Activated CD8-positive, alpha-beta T cell treated with anti-CD3 and anti-CD28 coated beads for 36 hours (primary cell): ENCODE measurements at places on chromosomes 7 and 10. TPM values are rescaled to one million over a fixed set of nuclear protein-coding genes. Genes with fewer than 3 reads are reported as not detected.
A peak's percentile ranks its signal among the peaks of the same experiment; 100 is the strongest.

- H3K36me3 ChIP-seq: no peaks in the 10 kb centered on the region
- H3K4me1 ChIP-seq: no peaks in the 10 kb centered on the region
- H3K4me3 ChIP-seq: no peak overlapping the region
- no peak overlapping the region for H3K27ac ChIP-seq
- DNase-seq: no peak
- peaks cover 11% of the 10 kb centered on the region for H3K27me3 ChIP-seq
These were observed 6.7 kb upstream of the OAT start for GRCh38 chr10:124425227-124425962.

DNA sequence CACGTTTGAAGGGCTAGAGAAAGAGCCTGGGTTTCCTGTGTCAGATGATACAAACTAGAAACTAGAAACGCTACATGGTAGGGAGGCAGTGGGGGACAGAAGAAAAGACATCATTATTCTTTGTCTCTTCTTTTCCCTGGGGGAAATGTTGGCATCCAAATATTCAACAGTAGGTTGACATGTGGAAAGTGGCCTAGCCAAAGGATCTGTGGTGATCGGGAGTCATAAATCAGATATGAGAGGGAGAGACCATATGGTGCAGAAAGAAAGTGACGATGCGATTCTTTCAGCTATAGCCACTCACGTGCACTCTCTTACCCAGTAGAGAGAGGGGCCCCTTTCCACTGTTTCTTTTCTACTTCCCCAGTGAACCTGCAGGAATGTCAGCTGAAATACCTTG, 964.7 kb downstream of the LRMDA start:
- DNase-seq: no peak
- H3K36me3 ChIP-seq: no peaks in the 10 kb centered on the region
- H3K27me3 ChIP-seq: no peaks in the 10 kb centered on the region
- H3K27ac ChIP-seq: no peak overlapping the region
- no peaks in the 10 kb centered on the region for H3K4me1 ChIP-seq

- no peak overlapping the region for H3K27ac ChIP-seq
- no peak overlapping the region for H3K4me3 ChIP-seq
- no peak for DNase-seq
- no peaks in the 10 kb centered on the region for H3K36me3 ChIP-seq
- H3K4me1 ChIP-seq: no peaks in the 10 kb centered on the region
- no peaks in the 10 kb centered on the region for H3K27me3 ChIP-seq
These were observed 39.9 kb downstream of the CABCOCO1 start for GRCh38 chr10:61702584-61702983.

GRCh38 chr7:51180092-51180491, 136.5 kb downstream of the COBL start:
- DNase-seq: no peak
- no peak overlapping the region for H3K27ac ChIP-seq
- no peaks in the 10 kb centered on the region for H3K4me1 ChIP-seq
- H3K4me3 ChIP-seq: no peak overlapping the region

DNA sequence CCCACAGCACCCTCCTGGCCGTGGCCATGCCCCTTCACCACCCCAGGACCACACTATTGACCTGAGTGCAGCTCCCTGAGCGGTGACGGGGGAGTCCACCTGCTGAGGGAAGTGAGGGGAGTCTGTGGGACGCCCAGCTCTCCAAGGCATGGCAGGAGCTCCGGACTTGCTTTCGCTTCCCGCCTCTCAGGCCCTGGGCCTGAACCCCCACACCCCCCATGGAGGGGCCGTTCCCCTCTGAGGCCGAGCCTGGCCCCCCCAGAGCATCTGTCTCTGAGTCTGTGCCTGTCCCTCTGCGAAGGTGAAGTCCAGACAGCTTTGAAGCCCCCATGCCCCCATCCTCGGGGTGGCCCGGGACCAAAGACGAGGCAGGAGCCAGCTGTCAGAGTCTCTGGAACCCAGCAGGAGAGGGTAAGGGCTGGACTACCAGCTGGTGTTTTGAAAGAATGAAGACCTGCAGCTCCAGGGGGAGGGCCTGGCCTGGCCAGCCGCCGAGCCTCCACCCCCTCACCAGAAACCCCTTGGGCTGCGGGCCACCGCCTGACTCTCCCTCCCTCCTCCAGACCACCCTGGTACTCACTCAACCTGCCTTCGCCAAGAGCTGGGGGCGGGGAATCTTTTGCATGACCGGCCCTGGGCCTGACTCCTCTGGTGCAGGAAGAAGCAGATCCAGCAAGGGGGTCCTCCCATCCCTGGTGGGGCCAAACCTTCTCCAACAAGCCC, 114.0 kb downstream of the PDGFA start:
- no peaks in the 10 kb centered on the region for H3K4me1 ChIP-seq
- no peak for DNase-seq
- no peak overlapping the region for H3K4me3 ChIP-seq
- H3K36me3 ChIP-seq: no peaks in the 10 kb centered on the region
- no peaks in the 10 kb centered on the region for H3K27me3 ChIP-seq
- H3K27ac ChIP-seq: no peak overlapping the region

DNA sequence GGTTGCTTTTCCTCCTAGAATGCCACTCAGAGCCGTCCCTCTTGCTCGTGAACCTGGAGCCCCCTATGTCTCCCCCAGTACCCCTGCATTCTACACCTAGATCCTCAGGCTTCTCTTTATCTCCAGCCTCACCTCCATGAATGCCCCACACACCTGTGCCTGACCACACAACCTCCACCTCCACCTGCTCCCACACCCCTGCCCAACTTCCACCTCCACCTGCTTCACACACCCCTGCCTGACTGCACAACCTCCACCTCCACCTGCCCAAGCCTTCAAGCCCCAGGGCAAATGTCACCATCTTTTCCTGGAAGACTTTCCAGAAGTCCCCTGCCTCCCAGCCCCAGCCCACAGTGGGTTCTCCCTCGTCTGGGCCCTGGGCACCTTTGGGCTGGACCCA, 6.9 kb upstream of the LFNG start:
- H3K27ac ChIP-seq: peak overlapping the region; percentile 93
- no peak for DNase-seq
- H3K36me3 ChIP-seq: no peaks in the 10 kb centered on the region
- no peak overlapping the region for H3K4me3 ChIP-seq

Gene DOCK4
- 0.32 TPM for total RNA-seq

DNA sequence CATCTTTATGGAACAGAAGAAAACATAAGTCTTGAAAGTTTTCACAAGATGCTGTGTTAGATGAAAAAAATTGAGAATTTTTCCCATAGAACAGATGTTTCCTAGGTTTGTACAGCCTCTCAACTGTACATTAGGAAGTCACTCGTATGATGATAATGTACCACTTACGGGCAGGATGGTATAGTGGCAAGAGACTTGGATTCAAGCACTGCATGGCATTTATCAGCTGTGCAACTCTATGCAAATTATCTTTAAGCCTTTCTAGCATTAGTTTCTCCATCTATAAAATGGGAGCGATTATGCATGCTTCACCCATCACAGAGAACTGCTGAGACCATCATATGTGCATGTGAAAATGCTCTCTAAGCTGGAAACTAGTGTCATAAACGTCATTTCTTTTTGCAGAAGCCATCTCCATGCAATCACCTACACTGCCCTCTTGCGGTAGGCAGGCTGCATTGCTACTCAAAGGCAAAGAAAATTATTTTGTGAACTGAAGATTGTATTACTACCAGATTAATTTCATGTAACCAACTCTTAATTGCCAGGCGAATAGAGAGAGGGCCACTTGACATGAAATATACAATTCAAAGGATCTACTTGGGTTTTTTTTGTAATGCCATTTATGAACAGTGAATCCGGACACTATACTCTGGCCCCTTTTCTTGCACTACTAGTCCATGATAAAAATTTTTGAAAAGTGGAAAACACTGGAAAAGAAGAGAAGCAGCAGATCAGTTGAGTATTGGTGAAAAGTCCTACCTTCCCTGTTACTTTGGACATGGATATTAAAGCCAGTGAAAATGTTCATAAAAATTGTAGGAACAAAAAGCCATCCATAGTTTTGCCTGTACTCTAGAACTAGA, 102.3 kb downstream of the JAZF1 start:
- peak; percentile 62 for DNase-seq
- H3K4me3 ChIP-seq: no peak overlapping the region
- H3K4me1 ChIP-seq: no peaks in the 10 kb centered on the region
- no peaks in the 10 kb centered on the region for H3K36me3 ChIP-seq
- no peak overlapping the region for H3K27ac ChIP-seq

Gene SEMA4G
- 1.2 TPM for total RNA-seq

Gene PON2
- total RNA-seq: 3.5 TPM

GRCh38 chr10:51206500-51206899, 132.2 kb downstream of the PRKG1 start:
- no peaks in the 10 kb centered on the region for H3K27me3 ChIP-seq
- no peak for DNase-seq

Gene MYL10
- not detected for total RNA-seq

GRCh38 chr10:78778444-78779338, 290.1 kb upstream of the ZMIZ1 start:
- DNase-seq: no peak
- H3K4me1 ChIP-seq: no peaks in the 10 kb centered on the region
- H3K36me3 ChIP-seq: no peaks in the 10 kb centered on the region
- H3K27ac ChIP-seq: no peak overlapping the region
- no peaks in the 10 kb centered on the region for H3K27me3 ChIP-seq
- H3K4me3 ChIP-seq: no peak overlapping the region

- H3K4me1 ChIP-seq: no peaks in the 10 kb centered on the region
- H3K36me3 ChIP-seq: no peaks in the 10 kb centered on the region
- H3K27ac ChIP-seq: no peak overlapping the region
- no peak overlapping the region for H3K4me3 ChIP-seq
These were observed 16.8 kb upstream of the TMEM213 start for GRCh38 chr7:138781004-138781403.

DNA sequence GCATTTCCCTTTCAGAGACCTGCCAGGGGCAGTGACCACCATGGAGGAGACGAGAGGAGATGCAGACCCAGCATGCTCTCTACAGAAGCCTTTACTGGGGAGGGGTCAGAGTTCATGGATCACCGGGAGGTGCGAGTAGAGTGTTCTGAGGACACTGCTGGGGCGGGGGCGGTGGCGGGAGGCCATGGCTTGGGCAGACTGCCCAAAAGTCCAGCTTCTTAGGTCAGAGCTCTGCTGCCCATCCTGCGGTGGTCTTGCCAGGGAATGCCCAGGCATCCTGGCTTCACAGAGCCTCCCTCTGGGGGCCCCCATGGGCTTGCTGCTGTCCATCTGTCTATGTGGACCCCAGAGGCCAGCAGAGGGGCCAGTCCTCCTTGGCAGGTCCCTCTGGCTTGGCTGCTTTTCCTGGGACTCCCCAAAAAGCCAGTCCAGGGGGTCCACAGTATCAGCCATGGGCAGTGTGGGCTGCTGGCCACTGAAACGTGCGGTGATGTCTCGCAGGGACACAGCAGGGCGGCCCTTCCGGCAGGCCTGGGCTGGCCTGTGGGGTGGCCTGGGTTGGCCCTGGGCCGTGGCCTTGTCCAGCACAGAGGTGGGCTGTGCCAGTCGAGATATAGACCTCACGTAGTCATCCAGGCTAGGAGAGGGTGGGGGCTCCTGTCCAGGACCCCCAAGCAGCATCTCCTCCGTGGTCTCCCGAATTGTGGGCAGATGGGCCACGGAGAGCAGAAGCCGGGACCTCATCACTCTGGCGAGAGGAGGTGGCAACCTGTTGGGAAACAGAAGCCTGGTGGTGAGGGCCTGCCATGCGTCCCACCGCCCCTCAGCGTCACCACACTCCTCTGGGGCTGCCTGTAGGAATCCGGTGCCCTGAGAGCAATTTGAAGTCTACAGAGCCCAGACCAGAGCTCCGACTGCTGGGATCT, 1.1 kb downstream of the DEPP1 start:
- H3K4me3 ChIP-seq: no peak overlapping the region
- DNase-seq: no peak
- peaks cover 19% of the 10 kb centered on the region for H3K4me1 ChIP-seq
- H3K27me3 ChIP-seq: no peaks in the 10 kb centered on the region
- no peaks in the 10 kb centered on the region for H3K36me3 ChIP-seq

GRCh38 chr10:34016576-34016975, 682.1 kb upstream of the NRP1 start:
- no peak for DNase-seq
- H3K4me1 ChIP-seq: no peaks in the 10 kb centered on the region
- no peaks in the 10 kb centered on the region for H3K36me3 ChIP-seq
- no peak overlapping the region for H3K27ac ChIP-seq

GRCh38 chr7:23418046-23418445, 52.2 kb downstream of the IGF2BP3 start:
- DNase-seq: no peak
- H3K27me3 ChIP-seq: peaks cover 8% of the 10 kb centered on the region
- no peak overlapping the region for H3K27ac ChIP-seq
- peaks cover 10% of the 10 kb centered on the region for H3K4me1 ChIP-seq
- H3K4me3 ChIP-seq: no peak overlapping the region
- no peaks in the 10 kb centered on the region for H3K36me3 ChIP-seq

Gene LDB1
- 70.9 TPM for total RNA-seq

DNA sequence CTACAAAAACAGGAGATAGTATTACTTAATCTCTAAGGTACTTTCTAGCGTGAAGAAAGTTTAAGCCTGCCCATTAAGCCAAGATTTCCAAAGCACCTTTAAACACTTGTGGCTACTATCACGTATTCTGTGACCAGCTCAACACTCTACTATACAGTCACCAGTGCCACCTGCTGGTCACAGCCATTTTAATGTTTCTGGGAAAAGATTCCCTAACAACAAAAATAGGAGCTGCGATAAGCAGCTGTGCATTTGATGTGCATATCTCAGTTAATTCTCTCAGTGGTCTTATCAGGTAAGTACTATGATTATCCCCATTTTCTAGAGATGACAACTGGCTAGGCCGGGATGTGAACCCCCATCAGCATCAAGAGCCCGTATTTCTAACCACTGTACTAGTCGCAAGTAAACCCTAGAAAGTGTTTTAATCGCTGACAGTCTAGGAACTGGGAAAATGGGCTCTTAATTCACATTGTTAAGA, 860 bp downstream of the SEC31B start:
- H3K4me3 ChIP-seq: no peak overlapping the region
- H3K36me3 ChIP-seq: peaks cover 22% of the 10 kb centered on the region
- peak; percentile 82 for DNase-seq
- peak overlapping the region; percentile 52 for H3K27ac ChIP-seq

DNA sequence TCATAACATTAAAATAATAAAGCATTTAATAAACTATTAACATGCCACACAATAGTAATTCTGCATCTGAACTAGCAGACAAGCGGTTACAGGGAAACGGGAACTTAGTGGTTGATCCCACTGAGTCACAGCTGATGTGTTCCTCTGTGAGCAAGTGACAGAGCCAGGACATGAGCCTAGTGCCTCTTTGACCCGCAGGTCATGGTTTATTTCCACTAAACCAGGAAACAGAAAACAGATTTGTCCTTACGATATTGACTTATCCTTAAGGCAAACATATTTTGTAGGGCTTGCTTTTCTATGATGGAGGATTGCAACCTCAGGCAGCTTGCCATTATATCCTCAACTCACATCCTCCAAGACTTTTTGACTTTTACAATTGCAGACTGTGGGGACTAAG, 987.3 kb downstream of the CCSER2 start:
- no peak overlapping the region for H3K27ac ChIP-seq
- H3K27me3 ChIP-seq: no peaks in the 10 kb centered on the region
- H3K36me3 ChIP-seq: no peaks in the 10 kb centered on the region
- no peaks in the 10 kb centered on the region for H3K4me1 ChIP-seq
